SK-N-SH (cell line): ENCODE measurements at places on chromosomes 13 and 19. TPM values are rescaled to one million over a fixed set of nuclear protein-coding genes. Genes with fewer than 3 reads are reported as not detected.

Gene TFPT
- 39.8 and 49.7 TPM in 2 replicates for polyA plus RNA-seq

Gene SOX1
- polyA plus RNA-seq, result not detected in 2 replicates

DNA sequence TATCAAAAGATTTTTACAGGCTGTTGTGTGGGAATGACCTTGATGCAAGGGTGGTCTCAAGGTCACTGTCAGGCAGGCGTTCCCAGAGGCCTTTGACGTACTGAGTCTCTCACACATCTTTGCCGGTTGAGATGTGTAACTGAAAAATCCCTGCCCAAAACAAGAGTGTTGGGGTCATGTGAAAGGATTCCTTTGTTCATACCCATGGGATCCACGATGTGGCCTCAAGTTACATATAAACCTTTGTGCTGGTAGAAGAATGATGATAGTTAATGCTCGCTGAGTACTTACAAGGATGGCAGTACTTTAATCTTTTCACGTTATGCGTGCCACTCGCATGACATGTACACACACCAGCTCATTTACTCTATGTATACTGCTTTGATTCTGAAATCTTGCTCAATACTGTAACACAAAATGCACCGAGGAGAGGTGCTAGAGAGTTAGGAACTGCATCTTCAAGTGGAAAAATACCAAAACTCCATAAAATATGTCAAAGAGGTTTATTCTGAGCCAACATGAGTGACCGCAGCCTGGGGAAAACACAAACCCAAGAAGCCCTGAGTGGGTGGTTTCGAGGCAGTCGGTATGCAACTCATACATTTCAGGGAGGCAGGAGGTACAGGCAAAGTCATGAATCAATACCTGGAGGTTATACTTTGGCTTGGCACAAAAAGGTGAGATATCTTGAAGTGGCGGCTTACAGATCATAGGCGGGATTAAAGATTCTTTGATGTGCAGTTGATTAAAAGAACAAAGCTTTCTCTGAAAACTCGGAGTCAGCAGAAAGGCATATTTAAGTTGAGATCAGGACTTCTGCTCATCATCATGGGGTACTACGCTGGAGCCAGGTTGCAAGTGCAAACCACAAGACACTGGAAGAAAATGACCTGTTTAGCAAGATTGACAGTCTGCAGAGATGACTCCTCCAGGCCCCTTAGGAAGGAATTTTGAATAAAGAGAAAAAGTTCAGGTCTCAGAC is 87.4 kb upstream of the ARHGEF7 start:
- no peak for DNase-seq

DNA sequence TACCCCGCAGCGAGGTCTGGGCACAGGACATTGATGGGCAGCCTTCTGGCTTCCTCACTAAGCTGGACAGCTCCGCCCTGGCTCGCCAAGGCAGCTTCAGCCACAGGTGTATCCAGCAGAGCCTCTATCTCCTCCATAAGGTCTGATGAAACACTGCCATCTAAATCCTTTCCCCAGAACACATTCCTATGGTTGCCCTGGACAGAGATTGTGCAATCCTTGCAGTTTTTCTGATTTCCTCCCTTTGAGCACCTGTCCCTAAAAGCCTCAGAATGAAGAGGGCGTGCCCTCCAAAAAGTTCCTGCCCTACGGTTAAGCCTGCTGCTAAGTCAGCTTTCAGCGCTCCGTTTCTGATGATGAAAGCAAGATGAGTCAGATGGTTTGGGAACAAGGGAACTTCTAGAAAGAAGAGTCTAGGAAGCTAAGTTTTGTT is 21.0 kb downstream of the CLEC4M start:
- DNase-seq, result no peak

- peak; percentile 84 for DNase-seq
These were observed 16.0 kb downstream of the UPF1 start for GRCh38 chr19:18847549-18848463.

Gene ADAMTSL5
- polyA plus RNA-seq, result 5.7 and 6.3 TPM in 2 replicates

- DNase-seq, result no peak
These were observed 93.8 kb downstream of the CDADC1 start for GRCh38 chr13:49341517-49341916.

GRCh38 chr19:6021878-6022569 is 44.1 kb upstream of the RANBP3 start:
- DNase-seq, result peak; percentile 92

- no peak for DNase-seq
These were observed 35.3 kb downstream of the RGCC start for GRCh38 chr13:41492432-41493260.

GRCh38 chr19:35170359-35171061 is 16.0 kb downstream of the FXYD5 start:
- DNase-seq, result no peak

Gene BBC3
- polyA plus RNA-seq, result 14.5 and 16.1 TPM in 2 replicates

Gene CCDC169
- polyA plus RNA-seq, result 1.8 and 3.1 TPM in 2 replicates

Gene ACER1
- polyA plus RNA-seq, result not detected in 2 replicates

DNA sequence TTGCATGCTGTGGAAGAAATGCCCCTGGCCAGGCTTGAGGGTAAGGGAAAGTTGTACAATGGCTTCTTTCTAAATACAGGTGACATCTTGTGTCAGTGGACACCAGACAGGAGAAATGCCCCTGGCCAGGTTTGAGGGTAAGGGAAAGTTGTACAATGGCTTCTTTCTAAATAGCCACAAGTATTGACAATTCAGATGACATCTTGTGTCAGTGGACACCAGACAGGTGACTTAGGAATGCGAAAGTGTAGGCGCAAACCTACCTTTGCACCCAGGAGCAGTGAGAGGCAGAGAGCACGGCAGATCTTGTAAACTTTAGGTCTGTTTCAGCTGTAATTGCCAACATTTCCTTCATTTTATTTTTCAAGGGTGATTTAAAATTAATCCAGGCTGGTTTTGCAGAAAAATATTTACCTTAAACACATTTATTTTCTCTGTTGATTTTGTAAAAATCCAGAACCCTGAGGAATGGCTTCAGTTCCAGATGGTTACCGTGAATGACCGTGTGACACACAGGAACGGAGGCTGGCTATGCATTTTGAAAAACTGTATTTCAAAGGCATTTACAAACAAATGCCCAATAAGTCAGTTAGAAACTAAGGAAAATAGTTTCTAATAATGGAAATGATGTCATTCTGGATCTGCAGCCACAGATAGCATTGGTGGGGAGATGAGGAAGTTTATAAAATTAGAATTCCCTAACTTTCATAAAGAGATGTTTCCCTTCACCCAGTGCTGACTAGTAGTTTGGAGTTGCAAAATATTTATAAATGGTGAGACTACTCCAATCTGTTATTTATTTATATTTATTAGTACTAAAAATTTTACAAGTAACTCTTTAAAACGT is 34.9 kb downstream of the TNFSF13B start:
- DNase-seq, result no peak

Gene EPS8L1
- polyA plus RNA-seq, result 9.6 and 12.9 TPM in 2 replicates

DNA sequence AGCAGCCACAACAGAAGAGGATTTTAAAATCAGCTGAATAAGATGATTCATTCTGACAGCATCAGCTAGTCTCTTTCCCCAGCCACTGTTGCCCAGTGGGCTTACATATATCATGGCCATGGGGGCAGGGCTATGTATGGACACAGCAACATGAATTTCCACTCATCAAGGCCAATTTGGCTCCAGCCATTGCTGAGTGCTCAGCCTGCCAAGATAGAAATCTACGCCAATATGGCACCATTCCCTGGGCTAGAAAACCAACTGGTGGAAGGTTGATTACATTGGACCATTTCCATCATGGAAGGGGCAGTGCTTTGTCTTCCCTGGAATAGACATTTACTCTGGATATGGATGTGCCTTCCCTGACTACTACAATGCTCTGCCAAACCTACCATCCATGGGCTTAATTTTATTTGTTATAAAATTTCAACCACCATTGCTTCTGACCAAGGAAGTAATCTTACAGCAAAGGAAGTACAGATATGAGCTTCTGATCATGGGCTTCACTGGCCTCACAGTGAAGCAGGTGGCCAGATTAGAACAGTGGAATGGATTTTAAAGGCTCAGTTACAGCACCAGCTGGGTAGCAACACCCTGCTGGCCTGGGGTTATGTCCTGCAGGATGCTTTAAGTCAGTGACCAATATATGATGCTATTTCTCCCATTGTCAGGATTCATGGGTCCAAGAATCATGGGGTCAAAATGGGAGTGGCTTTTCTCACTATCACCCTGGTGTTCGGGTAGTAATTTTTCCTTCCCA is 9.8 kb upstream of the ALOX5AP start:
- no peak for DNase-seq

- DNase-seq, result no peak
These were observed 41.5 kb downstream of the FOXO1 start for GRCh38 chr13:40624986-40625385.

- no peak for DNase-seq
These were observed 1212.8 kb downstream of the DIAPH3 start for GRCh38 chr13:58950911-58951310.

Gene EXOC3L2
- 0.02 TPM in 1 of 2 replicates, not detected in the other for polyA plus RNA-seq

- DNase-seq, result no peak
These were observed 11.9 kb downstream of the GAS6 start for GRCh38 chr13:113851826-113852535.

GRCh38 chr13:94400874-94401273 is 78.6 kb downstream of the DCT start:
- DNase-seq, result no peak

DNA sequence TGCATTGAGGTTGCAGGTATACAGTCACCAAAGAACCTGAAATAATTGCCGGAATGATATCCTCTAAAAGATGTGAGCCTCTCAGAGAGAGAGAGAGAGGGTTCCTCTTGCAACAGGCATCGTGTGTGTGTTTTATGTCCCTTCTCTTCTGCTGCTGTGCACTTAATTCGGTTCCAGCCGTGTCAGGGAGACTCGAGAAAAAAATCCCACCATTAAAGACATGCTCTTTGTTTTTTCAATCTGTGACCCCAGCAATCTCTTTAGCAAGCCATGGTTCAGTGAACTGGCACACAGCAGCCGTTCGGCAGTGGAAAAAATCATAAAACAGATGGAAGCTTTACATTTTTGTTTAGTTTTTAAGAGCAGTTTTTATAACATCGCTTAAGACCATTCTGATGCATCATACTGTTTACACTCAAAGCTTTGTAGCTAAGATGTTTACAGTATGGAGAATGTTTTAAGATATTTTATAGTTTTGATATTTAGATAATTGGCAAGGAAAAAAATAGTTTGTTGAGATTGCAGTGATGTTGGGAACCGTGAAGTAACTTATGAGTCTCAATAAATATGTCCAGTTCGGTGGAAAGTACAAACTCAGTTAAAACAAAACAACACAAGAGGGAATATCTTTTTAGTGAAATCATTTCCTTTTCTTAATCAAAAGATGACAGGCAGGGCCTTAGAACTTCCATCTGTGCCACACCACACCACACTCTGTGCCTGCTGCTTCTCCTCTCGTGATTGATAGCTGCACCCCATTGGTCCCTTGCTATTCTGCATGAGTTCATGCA is 31.2 kb upstream of the ZNF536 start:
- DNase-seq, result peak; percentile 58

Gene GPR18
- not detected in 2 replicates for polyA plus RNA-seq

DNA sequence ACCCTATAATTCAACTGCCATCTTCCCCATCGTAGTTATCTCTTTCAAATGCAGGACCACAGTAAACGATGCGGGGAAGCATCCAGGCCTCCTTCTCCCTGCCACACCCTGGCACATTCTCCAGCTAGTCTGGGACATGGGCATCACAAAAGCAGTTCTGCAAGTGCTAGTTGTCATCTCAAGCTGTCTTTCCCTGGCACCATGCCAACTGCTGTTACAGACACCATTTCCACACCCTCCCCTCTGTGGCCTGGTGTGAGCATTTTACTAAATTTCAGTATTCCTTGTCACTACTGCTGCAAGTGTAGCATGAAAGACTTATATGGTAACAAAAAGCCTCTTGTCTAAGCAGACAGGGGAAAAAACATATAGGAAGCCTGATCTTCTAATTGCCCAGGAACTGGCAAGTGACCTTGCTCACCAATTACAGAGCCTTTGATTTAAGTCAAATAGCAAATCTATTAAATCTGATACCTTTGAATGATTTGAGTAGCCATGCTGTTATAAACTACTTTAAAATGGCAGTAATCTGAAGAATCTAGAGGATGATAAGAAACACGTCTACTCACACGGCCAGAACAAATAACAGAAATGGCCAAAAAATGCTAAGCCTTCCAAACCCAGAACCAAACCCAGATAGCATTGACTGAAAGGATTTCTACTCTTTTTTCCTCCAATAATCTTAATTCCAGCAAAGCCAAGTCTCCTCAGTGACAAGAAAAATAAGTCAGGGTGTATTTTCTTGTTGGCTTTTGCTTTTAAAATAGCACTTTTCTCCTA is 179.0 kb downstream of the NUFIP1 start:
- DNase-seq, result peak; percentile 26

DNA sequence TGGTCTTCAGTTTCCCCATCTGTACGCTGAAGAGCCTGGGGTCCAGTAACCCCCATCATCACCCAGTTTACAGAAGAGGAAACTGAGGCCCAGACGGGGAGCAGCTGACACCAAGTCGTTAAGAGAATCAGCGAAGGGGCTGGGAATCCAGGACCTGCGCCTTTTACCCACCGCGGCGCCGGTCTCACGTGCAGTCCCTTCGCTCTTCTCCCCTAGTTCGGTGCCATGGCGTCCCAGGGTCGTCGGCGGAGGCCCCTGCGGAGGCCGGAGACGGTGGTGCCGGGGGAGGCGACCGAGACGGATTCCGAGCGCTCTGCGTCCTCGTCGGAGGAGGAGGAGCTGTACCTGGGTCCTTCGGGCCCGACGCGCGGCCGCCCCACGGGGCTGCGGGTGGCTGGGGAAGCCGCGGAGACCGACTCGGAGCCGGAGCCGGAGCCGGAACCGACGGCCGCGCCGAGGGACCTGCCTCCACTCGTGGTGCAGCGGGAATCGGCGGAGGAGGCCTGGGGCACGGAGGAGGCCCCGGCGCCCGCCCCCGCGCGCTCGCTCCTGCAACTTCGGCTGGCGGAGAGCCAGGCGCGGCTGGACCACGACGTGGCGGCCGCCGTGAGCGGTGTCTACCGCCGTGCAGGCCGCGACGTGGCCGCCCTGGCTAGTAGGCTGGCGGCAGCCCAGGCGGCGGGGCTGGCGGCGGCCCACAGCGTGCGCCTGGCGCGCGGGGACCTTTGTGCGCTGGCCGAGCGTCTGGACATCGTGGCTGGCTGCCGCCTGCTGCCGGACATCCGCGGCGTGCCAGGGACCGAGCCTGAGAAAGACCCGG is 698 bp downstream of the BLOC1S3 start:
- DNase-seq, result peak; percentile 66

Gene UBXN6
- polyA plus RNA-seq, result 100 and 110 TPM in 2 replicates

- DNase-seq, result no peak
These were observed 138.3 kb downstream of the TEX29 start for GRCh38 chr13:111458739-111459138.

Gene ADGRE2
- 0.02 TPM in 1 of 2 replicates, not detected in the other for polyA plus RNA-seq

Gene KCTD12
- polyA plus RNA-seq, result 0.93 and 1.0 TPM in 2 replicates

Gene UTP14C
- 5.1 and 7.0 TPM in 2 replicates for polyA plus RNA-seq

Gene CFAP97D2
- polyA plus RNA-seq, result not detected in 2 replicates

DNA sequence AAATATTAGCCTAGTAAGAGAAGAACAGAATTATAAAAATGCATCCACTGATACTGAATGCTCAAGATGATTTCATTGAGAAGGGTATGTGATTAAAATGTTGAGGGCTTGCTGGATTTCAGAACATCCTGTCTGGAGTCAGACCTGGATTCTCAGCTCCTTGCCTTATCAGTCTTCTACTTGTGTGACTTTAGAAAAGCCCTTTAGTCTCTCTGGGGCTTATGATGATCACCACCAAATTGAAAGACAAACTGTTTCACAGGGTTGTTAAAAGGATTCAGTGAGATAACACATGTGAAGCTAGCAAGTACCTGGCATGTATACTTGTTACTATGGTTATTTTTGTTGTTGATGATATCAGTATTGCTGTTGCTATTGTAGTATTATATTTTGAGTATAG is 118.4 kb downstream of the GPC6 start:
- no peak for DNase-seq

GRCh38 chr19:51084505-51084904 is 1.8 kb upstream of the KLK14 start:
- DNase-seq, result no peak
